ENCODE measurements at places on chromosomes 2 and 18.

- DNase-seq = no peak
Observed at GRCh38 chr2:77567723-77568122, 45.5 kb upstream of the LRRTM4 start.

- no peak for DNase-seq
Observed at GRCh38 chr2:9735335-9735734, 104.5 kb upstream of the YWHAQ start.

GRCh38 chr2:123073371-123073770 lies 951.7 kb upstream of the CNTNAP5 start:
- DNase-seq = no peak

- no peak for DNase-seq
Observed at GRCh38 chr2:60868589-60869273, 12.6 kb upstream of the REL start.

DNA sequence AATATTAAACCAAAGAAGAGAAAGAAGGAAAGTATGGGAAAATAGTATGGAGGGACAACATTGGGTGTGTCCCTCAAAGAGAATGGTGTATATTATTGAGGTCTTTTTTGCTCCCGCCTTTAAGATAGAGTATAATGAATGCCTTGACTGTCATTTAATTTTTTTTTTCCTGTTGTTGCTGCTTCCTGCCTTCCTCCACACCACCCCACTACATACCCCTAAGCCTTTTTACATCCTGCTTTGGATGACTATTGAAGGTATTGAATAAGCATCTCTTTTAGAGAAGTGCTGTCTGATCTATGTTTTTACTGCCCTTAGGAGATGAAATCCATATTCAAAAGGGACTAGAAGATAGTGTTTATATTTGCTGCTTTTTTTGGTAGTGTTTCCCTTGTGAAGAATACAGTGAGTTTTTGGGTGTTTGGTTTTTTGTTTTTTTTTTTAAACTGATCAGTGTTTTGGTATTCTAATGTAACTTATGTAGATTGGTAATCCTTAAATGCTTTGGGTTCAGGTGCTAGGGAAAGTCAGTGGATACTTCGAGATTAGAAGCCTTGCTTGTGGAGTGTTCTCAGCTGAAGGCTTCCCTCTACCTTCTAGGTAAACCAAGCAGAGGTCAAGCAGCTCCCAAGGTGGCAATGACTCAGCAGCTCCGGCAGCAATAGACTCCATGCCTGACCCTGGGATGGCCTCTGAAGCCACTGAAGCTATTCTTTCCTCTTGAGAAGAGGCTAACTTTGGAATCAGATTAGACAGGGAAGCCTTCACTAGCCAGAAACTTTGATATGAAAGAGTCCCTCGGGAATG lies 5.0 kb downstream of the FZD7 start:
- DNase-seq = no peak

DNA sequence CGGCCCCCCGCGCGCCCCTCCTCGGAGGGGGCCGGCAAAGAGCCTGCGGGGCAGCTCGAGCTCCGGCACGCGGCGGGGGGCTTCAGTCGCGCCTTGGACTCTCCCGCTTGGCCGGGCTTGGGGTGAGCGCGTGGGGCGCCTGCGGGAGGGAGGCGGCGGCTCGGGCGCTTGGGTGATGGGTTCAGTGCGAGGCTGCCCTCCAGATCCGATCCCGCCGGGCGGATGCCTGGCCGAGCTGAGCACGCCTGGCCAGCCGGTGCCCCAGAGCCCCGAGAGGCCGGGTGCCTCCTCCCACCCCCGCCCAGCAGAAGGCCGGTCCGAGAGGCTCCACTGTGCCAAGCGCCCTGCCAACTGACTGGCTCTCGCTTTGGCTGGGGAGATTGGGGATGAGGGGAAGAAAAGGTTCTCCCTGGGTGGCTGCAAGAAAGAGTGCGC lies 273 bp upstream of the NXPH2 start:
- no peak for DNase-seq
